ENCODE measurements at places on chromosomes 2 and 18.
A peak's percentile ranks its signal among the peaks of the same experiment; 100 is the strongest.

- no peak for DNase-seq
Observed at GRCh38 chr2:181790716-181791649, 100.5 kb upstream of the ITPRID2 start.

- DNase-seq: no peak
Observed at GRCh38 chr2:172179045-172179701, 76.5 kb upstream of the DLX2 start.

DNA sequence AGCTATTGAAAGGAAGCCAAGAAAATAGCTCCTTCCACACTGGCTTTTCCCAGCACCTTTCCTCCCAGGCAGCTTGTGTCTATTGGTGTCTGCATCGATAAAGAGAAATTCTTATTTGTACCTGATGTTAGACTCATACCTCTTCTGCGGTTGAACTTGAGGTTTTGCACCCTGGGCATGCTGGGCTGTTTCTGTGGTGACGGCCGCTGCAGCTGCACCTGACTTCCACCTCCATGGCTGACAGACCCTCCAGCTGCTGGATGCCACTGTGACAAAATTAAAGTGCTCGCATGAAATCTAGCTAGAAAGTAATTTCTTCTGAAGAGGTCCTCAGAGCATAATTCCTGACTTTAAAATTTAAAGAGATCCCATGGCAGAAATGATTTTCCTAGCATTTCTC is 6.6 kb downstream of the FECH start:
- DNase-seq: no peak

DNA sequence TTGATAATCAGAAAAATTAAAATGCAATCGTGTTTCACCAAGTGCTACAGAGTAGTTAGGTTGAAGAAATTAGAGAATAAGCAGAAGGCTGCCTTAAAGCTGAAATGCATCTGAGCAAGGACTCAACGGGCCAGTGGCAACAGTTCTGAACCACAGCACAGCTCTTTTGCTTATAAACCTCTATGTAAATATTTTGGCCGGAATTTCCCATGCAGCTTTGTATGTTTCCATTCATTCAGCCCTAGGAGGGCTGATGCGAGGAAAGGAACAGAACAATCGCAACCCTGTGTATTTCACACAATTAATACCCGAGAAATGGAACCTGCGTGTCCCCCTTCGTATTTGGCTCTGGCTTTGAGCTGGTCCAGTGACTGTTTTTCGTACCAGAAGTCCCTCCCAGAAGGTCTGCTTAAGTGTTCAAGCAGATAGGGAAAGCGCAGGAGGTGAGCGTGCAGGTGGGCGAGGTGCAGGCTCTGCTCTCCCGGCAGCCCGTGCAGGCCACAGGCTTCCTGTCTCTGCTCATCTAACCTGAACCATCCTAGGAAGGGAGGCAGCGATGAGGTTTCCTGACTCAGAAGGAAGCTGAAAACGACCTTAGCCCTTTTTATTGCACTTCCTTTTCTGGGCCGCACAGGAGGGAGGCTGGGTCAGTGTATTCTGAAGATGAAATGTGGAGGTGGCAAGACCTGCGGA is 67.3 kb downstream of the ASB1 start:
- no peak for DNase-seq

DNA sequence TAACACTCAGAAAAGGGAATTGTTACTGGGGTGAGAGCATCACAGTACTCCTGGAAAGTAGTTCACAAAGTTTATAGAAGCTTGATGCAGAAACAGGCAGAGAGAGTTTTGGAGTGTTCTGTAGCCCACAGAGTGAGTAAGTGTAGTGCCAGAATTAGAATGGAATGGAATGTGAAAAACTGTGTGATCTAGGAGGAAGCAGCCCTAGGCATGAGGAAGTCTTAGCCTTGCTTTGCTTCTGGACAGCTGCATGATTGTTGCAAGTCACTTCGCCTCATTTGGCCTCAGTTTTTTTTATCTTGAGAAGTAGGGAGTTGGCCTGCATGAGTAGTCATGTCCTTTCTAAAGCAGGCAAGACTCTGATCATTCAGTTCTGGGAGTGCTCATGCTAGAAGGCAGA is 10.9 kb downstream of the SERPINB12 start:
- no peak for DNase-seq

GRCh38 chr2:133418021-133418420 is 150.2 kb downstream of the NCKAP5 start:
- DNase-seq: no peak

DNA sequence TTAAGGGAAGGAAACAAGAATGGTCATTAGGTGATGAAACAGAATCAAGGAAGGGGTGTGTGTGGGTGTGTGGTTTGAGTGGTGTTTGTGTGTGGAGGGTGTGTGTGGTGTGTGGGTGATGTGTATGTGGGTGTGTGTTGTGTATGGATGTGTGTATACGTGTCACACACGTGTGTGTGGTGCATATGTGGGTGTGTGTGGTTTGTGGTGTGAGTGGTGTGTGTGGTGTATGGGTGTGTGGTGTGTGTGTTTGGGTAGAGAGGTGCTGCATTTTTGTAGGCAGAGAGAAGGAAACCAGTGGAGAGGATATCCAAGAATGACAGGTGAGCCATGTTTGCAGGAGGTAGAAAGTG is 1.1 kb upstream of the CEP192 start:
- no peak for DNase-seq

DNA sequence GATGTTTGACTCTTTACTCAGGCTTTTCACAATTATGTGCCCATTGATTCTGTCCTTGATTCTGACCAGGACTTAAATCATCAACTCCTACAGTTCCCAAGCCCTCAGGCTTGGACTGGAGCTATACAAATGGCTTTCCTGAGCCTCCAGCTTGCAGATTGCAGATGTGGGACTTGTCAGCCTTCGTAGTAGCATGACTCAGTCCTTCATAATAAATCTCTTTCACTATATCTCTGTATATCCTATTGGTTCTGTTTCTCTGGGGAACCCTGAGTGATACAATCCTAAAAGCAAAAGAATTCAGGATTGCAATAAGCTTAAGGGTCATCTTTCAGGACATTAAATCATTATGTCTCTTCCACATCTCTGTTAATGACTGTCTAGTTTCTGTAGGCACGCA is 356.6 kb downstream of the RIT2 start:
- DNase-seq: no peak

DNA sequence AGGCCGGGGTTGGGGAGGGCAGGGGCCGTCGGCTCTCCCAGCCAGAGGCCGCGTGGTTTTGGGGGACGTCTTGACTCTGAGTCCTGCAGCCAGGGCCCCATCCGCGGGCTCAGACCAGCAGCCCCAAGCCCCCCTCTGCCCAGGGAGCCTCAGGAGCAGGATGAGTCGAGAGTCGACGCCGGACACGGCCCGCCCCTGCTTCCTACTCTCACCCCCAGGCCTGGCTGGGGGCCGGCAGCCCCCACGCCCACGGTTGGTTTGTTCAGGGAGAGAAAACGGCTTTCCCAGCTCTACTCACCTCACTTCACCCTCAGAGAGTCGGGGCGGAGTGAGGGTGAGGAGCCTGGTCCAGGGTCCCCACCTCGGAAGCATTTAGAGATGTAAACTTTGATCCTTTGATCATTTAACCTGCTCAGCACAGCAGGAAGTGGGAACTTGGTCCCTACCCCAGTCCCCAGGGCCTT is 6.9 kb downstream of the SNORC start:
- DNase-seq: peak; percentile 58

DNA sequence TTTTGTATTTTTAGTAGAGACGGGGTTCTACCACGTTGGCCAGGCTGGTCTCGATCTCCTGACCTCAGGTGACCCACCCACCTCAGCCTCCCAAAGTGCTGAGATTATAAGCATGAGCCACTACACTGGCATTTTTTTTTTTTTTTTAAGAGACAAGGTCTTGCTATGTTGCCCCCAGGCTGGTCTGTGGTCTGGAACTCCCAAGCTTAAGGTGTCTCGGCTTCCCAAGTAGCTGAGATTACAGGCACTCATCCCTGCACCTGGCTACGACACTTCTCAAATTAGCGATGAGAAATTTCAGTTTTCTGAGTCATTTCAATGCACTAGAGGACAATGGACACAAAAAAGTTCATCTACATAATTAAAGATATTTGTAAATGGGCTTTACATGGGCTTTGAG is 36.6 kb upstream of the TCF7L1 start:
- no peak for DNase-seq

DNA sequence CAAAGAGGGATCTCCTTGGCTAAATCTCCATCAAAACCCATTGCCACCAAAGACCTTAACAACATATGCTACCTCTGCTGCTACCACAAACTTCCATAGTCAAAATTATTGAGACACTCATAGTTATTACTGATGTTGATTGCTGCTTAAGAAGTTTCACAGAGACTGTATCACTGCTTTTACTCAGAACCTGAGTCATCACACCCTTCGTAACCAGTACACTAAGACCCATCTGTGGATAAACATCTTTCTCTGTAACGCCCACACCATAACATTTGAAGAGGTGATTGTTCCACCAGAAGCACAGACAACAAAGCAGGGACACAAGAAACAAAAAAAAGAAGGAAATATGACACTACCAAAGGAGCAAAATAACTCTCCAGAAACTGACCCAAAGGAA is 1563.1 kb downstream of the LRP1B start:
- no peak for DNase-seq

DNA sequence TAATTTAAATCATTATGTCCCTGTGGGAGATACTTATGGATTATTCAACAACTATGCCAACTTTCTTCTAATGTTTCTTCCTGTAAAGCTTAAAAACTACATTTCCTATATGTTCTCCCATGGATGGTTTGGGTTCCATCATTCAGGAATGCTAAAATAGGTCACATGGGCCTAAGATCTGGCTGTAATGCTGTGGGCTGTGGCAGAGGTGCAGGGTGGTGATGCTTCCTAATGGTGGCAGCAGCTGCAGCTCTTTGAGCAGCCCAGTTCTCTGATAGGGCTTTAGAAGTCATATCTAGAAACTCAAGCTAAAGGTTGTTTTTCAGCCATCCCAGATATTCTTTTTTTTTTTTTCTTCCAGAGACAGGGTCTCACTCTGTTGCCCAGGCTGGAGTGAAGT is 266.1 kb downstream of the ZNF385B start:
- no peak for DNase-seq

DNA sequence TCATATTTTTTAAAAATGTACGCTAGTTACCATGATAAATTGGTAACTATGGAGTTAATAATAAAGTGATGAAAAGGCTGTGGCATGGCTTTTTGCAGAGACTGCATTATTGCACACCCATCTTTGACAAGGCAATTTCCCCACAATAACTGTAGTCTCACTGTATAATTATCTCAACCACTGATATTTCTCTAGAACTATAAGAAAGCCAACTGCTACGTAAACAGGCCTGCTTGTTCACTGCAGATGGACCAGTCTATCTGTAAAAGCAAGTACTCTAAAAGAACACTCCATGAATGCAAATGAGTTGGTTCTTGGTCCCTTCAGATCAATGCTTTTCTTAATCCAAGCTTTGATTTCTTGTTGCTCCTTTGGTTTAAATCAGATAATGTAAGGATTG is 218.7 kb downstream of the RBM43 start:
- no peak for DNase-seq

DNA sequence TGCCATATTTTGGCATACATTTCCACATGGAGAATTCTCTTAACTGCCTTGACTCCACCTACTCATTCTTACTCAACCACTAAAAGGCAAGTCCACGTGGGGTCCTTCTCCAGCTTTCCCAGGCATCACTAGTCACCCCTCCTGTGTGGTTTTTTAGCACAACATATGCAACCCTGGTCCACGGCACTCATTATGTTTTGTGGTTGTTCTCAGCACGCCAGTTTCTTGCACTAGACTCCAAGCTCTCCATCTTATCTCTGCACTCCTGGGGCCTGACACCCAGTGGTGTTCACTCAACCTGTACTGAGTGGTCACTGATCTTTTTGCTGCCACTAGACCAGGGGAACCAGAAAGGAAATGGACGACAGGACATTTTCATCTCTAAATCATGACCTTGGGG is 18.0 kb downstream of the MARCHF4 start:
- DNase-seq: no peak

- peak; percentile 42 for DNase-seq
Observed at GRCh38 chr18:79926306-79926705, 25.1 kb downstream of the SLC66A2 start.

DNA sequence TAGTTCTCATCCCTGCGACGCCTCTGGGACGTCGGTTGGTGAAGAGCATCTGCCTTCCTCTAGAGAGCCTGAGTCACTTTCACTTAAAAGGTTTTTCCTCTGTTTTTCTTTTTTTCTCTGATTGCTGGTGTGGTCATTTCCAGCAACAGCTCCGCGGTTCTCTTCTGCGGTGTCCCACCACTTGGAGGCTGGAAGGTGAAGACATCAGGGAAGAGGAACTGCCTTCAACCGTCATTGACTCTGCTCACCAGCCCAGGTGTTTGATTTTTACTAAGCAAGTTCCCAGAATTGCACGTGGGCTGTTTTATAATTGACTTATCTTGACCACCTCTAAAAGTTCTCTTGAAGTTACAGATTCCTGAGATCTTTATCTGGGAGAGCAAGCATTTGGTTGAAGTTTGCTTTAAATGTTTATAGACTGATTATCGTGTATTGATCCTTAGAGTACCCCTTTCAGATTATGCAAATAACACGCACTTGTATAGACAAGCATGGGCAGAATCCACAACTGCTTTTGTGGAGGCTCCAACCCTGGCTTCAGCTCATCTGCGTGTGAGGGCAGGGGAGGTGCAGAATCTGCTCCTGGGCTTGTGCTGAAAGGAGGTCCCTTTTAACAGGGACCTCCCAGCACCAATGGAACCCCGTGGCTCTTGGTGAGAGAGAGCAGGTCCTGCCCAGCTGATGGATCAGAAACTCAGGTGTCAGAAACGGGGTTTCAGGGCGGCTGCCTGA is 3.5 kb downstream of the CTDP1 start:
- DNase-seq: no peak

DNA sequence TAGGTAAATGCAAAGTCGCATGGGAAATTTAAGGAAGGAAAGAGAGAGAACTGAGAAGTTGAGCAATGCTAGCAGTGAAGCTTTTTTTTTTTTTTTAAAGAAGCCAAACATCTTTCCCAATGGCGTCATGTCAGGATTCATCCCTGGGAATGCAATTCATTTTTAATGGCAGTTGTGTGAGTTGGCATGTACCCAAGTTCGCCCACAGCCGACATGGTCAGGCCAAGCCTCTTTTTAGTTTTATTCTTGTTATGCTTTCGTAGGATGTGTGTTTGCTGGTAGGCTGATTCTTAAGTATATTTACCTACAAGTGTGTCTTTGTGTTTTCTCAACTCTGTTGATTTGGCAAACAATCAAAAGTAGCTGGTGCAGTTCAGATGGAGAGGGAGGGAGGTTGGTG is 127.6 kb upstream of the ITGA6 start:
- peak; percentile 79 for DNase-seq

All from sciatic nerve (tissue), 2 donors.